ENCODE measurements at places on chromosomes 5 and 9. TPM values are rescaled to one million over a fixed set of nuclear protein-coding genes. Genes with fewer than 3 reads are reported as not detected.

DNA sequence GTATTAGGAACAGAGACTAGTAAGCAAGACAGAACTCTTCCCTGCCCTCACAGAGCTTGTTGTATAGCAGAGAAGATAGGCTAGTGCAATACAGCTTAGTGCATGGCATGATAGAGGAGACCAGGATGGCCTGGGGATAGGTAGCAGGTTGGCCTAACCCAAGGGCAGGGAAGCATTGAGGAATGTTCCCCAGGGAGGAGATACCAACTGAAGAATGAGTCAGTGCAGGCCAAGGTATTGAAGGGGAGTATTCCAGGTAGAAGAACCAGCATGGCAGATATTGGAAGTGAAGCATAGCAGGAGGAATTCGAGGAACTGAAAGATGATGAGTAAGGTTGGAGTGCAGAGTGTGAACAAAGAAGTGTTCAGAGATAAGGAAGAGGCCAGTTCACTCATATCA lies 138.6 kb upstream of the DHFR start:
- DNase-seq, result no peak

MRNIP gene
- polyA plus RNA-seq, result 53.8 TPM

- DNase-seq, result no peak
Observed at GRCh38 chr5:32578363-32578762, 7.0 kb upstream of the SUB1 start.

- no peak for DNase-seq
Observed at GRCh38 chr9:112544477-112544876, 57.9 kb downstream of the KIAA1958 start.

DNA sequence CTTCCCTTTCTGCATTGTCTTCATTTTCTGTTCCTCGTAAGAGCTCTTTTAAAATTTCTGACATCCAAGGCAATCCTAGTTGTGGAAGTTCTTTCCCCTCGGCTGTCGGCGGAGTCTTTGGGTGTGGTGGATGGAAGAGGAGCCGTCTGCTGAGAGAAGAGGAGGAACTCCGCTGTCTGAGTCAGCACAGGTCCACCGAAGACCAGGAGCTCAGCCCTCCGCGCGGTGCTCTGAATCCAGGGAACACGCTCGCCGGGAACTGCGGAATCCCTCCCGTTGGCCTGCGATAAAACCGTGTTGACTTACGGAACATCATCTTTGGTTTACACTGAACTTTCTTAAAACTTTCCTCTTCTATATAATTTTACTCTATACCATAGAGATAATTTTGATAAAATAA lies 100.7 kb upstream of the IRX4 start:
- no peak for DNase-seq
